NCI-H1048 (cell line): ENCODE measurements at places on chromosomes 13 and 19.

DNA sequence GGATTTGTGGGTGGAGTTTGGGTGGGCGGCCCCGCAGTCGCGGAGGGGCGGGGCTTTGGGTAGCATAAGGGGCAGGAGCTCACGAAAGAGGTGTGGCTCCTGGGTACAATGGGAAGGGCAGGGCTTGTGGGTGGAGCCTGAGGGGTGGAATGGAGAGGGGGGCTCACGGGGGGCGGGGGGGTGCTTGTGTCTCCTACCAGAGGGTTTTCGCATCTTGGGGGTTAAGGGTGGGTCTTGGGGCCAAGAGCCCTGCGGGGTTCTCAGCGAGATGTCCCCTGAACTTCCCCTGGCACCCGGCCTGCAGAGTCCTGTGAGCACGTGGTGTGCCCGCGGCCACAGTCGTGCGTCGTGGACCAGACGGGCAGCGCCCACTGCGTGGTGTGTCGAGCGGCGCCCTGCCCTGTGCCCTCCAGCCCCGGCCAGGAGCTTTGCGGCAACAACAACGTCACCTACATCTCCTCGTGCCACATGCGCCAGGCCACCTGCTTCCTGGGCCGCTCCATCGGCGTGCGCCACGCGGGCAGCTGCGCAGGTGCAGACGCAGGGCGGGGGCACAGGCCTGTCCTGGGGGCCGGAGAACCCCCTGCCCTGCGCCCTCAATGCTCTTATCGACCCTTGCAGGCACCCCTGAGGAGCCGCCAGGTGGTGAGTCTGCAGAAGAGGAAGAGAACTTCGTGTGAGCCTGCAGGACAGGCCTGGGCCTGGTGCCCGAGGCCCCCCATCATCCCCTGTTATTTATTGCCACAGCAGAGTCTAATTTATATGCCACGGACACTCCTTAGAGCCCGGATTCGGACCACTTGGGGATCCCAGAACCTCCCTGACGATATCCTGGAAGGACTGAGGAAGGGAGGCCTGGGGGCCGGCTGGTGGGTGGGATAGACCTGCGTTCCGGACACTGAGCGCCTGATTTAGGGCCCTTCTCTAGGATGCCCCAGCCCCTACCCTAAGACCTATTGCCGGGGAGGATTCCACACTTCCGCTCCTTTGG lies 5.1 kb downstream of the FSTL3 start:
- DNase-seq = peak; percentile 68

GRCh38 chr13:78636495-78636894 lies 22.5 kb downstream of the OBI1 start:
- no peak for DNase-seq

- DNase-seq = no peak
Measured at GRCh38 chr13:34458756-34459715, 483.0 kb upstream of the NBEA start.

GRCh38 chr13:113526466-113527220 lies 36.1 kb upstream of the DCUN1D2 start:
- DNase-seq = no peak

GRCh38 chr13:20594280-20594679 lies 27.3 kb downstream of the IFT88 start:
- DNase-seq = no peak

- DNase-seq = no peak
Measured at GRCh38 chr13:97316390-97316789, 94.3 kb downstream of the MBNL2 start.

DNA sequence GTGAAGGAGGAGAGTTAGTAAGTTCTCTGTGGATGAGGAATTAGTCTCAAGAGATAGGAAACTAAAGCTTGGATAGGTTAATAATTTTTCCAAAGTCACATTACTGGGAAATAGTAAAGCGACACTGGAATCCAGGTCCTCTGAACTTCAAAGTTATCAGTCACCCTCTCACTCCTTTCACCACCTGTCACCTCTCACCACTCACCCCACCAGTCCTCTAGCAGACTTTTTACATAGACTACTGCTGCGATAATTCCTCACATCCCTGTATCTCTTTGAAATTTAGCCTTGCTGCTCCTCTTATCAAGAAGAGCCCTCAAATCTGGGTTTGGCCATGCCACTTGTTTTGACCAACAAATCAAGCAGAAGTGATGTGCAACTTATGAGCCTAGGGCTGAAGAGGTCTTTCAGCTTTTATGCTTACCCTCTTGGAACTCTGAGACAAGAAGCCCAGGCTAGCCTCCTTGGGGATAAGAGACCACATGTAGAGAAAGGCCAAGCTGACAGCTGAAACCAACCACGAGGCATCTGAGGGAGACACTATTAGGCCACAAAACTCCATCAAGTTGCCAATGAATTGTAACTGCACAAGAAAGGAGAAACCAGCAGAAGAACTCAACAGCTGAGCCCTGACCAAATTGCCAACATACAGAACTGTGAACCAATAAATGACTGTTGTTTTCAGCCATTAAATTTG lies 41.2 kb downstream of the STARD13 start:
- DNase-seq = no peak

GRCh38 chr19:31177246-31177645 lies 172.0 kb downstream of the TSHZ3 start:
- no peak for DNase-seq

DNA sequence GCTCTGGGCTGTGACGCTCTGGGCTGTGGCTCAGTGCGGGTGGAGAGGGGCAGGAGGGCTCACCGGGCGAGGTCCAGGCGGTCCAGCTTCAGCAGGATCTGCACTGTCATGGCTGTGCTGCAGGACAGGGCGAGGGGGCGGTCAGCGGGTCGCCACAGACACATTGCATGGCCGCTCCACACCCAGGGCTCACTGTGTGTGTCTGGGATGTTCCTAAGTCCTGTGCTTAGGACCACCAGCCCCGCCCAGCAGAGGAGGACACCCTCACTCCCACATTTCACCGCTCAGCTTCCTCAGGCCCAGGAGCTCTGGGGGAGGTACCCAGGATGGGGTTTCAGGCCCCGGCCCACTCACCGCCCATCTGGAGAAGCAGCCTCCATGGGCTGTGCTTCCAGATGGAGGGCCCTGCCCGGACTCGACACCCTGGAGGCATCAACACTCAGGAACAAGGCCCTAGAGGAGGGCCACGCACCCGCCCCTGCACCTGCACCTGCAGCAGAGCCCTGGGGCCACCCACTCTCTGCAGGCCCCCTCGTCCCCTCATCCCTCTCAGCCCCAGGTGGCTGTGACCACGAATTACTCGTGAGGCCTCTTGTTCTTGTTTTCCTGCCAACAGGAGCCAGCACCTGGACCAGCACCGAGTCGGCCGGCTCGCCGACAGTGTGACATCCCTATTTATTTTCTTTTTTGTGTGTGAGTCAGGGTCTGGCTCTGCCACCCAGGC lies 9.7 kb upstream of the CERS1 start:
- DNase-seq = no peak

DNA sequence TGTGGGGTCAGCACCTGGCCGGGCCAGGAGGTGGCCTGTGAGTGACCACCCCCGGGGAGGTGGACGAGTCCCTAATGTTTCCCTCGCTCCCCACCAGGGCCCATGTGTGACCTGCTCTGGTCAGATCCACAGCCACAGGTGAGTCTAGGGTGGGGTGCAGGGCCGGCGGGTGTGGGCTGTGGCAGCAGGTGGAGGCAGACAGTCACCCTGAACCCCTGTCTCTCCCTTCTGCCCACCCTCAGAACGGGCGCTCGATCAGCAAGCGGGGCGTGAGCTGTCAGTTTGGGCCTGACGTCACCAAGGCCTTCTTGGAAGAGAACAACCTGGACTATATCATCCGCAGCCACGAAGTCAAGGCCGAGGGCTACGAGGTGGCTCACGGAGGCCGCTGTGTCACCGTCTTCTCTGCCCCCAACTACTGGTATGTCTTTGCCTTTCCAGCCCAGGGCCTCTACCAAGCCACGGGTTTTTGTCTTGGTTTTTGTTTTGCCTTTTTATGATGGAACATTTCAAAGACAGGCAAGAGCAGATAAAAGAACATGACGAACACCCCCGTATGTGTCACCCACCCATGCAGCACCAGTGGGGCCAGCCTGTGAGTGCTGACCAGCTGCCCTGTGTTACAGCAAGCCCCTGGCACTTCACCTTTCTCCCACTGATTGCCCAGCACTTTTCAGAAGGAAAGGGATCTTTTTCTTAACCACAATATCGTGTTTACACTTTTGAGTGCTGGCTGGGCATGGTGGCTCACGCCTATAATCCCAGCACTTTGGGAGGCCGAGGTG lies 24.9 kb downstream of the CCDC8 start:
- DNase-seq = no peak

- no peak for DNase-seq
Measured at GRCh38 chr19:7861619-7862412, 12.4 kb downstream of the PRR36 start.

GRCh38 chr13:51311231-51311630 lies 28.3 kb upstream of the SERPINE3 start:
- no peak for DNase-seq

- DNase-seq = no peak
Measured at GRCh38 chr19:29927944-29928625, 14.0 kb upstream of the URI1 start.

GRCh38 chr13:25571237-25571636 lies 199.5 kb downstream of the ATP8A2 start:
- DNase-seq = no peak
